ENCODE measurements at places on chromosomes 4 and X. TPM values are rescaled to one million over a fixed set of nuclear protein-coding genes. Genes with fewer than 3 reads are reported as not detected.

GRCh38 chrX:16320765-16321355, 153.6 kb downstream of the MAGEB17 start:
- no peak for DNase-seq

FGA gene
- polyA plus RNA-seq, result 1.2 TPM

DNA sequence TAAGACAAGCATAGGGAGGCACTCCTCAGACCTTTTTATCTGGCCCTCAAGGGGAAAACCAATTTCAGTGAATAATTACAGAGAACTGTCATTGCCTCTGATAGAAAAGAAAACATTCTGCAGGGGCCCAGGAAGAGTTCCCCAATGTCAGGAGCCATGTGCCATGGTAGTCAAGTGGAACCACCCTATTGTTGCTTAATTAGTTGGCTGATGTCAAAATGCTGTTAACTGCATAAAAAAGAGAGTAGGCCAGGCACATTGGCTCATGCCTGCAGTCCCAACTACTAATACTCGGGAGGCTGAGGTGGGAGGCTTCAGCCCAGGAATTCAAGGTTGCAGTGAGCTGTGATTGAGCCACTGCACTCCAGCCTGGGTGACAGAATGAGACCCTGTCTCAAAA, 28.6 kb upstream of the OGT start:
- no peak for DNase-seq

DNA sequence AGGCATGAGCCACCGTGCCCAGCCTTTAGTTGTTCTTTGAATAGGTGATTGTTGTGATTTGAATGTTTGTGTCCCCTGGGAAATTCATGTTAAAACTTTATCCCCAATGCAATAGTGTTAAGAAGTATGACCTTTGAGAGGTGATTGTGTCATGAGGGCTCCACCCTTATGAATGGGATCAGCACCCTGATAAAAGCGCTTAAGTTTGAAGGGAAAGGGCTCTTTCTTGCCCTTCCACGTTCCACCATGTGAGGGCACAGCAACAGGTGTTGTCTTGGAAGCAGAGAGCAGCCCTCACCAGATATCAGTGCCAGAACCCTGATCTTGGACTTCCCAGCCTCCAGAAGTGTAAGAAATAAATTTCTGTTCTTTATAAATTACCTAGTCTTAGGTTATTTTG, 33.7 kb upstream of the RP2 start:
- no peak for DNase-seq

DNA sequence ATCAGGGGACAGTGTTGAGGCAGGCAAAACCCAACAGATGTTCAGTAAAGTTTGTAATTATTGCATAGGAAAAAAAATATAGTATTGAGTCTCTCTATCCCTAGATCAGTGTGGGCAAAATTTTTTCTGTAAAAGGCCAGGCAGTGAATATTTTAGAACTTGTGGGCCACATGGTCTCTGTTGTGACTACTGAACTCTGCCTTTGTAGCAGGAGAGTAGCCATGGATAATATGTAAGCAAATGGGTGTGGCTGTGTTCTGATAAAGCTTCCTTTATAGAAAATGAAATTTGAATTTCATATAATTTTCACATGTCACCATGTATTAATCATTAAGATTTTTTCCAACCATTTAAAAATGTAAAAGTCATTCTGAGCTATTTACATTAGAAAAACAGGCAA, 193.1 kb downstream of the MID1 start:
- no peak for DNase-seq

DNA sequence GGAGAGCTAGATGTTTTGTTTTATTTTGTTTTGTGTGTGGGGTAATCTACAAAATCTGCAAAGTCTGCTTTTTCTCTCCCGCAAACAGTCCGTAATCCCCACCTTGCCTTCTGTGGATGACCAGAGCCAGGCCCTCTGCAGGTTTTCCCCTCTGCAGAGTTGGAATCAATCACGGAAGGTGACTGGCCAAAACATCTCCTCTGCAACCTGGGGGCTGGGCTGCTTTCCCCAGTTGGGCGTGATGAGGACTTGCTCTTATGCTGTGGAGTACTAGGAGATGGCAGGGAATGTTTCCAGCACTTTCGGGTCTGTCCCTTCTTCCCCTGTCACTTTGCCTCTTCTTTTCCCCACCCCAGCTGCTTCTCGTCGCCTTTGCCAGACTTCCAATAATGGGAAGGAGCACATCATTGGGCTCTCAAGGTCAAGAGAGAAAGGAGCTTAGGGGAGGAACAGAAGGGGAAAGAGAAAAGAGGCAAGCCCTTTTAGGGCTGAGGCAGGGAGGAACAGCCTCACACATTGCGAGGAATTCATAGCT, 1.1 kb downstream of the TMEM35A start:
- no peak for DNase-seq

GRCh38 chr4:46993075-46994006, at the start of gene GABRA4:
TSS of gene GABRA4 (minus strand) at chr4:46993581. CDS start at chr4:46993424, 157 bp downstream.
- no peak for DNase-seq

- DNase-seq, result no peak
These were observed 171.9 kb upstream of the GALNT7 start for GRCh38 chr4:172996571-172997216.

ADH7 gene
- polyA plus RNA-seq, result not detected

SLC25A6 gene
- 490 TPM for polyA plus RNA-seq

DNA sequence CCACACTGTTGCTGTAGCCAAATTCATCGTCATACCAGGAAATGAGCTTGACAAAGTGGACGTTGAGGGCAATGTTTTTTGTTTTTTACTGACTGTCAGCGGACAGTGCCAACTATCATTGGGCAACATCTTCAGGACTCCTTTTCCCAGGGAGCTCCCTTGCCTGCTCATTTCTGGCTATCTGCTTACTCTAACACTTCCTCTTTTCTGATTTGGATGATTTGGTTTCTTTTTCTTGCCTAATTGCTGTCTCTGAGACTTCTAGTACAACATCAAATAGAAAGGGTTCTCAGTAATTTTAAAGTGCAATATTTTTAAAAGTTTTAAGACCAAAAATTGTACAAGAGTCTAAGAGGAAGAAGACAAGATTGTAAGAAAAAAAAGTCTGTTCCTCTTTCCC, 92.0 kb upstream of the KLHL4 start:
- DNase-seq, result no peak

DNA sequence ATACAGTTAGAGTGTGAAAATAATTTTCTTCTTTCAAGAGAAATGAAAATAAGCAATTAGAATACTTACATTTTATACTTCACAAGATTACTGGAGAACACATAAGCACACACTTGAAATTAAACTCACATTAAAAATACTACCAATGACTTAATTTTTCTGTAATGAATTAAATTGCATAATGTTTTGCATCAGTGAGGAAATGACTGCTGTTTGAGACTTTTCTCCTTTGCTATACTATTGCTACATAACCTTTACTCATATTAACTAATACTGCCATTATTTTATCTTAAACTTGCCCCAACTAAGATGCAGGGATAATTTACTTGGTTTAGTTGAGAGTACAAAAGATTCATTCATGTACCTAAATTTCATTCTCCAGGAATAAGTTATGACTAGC, 590.9 kb downstream of the ARAP2 start:
- DNase-seq, result no peak

CENPVL1 gene
- polyA plus RNA-seq, result 0.34 TPM

DNA sequence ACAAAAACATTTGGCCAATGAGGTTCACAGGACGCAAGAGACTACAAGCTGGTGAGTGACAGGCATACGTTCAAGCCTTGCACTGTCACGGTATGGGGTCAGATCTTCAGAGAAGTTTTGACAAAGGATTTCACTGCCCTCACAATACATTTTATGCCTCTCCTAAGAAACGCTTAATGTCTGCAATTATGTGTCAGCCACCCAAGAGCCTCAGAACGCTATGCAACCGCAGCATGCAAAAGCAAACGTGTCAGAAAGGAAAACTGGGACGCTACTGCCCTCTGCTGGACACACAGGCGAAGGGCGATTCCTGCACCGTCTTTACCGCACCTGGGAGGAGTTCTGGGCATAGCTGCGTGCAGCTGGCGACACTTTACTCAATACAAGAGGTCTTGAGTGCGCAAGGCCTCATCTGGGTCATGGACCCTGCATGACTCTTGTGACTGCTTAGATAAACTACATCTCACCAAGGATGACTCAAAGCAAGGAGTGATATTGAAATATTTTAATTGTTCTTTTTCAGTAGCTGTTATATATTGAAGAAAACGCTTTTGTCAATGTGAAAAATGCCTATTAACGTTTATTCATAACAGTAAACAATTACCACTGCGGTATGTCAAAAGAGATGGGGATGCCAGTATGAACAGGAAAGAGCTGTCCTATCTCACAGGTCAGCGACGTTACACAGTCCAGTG, 147.6 kb upstream of the FRG1 start:
- peak; percentile 72 for DNase-seq

NOX1 gene
- 1.1 TPM for polyA plus RNA-seq

GRCh38 chr4:85968945-85969819, 390.7 kb downstream of the MAPK10 start:
- DNase-seq, result peak; percentile 52

SOWAHB gene
- polyA plus RNA-seq, result 6.2 TPM

DNA sequence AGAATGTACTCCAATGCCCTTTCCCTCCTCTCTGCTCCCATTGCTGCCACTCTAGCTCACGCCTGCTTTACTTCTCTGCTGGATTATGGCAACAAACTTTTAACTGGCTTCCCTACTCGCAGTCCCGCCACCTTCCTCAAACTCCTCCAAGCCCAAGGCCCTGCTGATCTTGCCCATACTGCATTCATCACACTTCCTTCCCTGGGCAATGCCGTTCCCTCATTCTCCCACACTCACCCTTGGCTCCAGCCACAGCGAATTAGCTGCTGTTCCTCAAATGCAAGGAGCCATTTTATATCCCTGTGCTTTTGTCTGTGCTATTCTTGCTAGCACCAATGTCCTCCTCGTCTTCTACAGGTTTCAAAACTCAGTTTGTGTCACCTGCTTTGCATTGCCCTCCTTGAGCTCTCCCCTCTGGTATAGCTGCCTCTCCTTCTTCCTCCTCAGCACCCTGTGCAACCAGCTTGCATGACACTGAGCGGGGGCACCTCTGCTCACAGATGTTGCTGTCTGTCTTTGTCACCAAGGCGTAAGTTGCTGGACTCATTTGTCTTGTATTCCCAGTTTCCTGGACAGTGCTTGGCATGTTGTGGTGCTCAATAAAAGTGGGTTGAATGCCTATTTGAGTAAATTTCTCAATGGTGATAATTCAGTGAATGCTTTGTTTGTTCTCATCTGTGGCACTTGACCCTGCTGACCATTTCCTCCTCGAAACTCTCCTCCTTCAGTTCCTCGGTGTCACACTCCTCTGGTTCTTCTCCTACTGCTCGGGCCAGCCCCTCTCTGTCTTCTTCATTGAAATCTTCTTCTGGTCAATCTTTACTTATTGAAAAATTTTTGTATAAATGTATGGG, 22.4 kb upstream of the MGST2 start:
- DNase-seq, result no peak

ERAS gene
- 0.18 TPM for polyA plus RNA-seq

DNA sequence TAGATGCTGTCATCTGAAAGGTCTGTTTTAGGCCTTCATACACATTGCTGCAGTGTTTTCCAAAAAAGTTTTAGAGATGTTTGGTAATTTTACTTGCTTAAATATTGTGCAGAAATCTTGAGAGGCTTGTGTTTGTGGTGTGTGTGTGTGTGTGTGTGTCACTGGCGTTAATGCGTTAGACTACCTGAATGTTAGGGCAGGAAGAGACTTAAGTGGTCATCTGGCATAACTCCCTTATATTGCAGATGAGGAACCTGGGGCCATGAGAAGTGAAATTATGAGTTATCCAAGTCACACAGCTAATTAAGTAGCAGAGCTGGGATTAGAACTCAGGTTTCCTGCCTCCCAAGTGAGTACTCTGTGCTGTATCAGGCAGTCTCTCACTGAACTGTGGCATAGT, 1.4 kb downstream of the LSM6 start:
- no peak for DNase-seq

GRCh38 chrX:139156356-139156755, 374.2 kb upstream of the F9 start:
- no peak for DNase-seq
